ENCODE measurements at places on chromosomes 11 and 22.

GRCh38 chr11:132972565-132972964 is 559.7 kb downstream of the OPCML start:
- DNase-seq: no peak

DNA sequence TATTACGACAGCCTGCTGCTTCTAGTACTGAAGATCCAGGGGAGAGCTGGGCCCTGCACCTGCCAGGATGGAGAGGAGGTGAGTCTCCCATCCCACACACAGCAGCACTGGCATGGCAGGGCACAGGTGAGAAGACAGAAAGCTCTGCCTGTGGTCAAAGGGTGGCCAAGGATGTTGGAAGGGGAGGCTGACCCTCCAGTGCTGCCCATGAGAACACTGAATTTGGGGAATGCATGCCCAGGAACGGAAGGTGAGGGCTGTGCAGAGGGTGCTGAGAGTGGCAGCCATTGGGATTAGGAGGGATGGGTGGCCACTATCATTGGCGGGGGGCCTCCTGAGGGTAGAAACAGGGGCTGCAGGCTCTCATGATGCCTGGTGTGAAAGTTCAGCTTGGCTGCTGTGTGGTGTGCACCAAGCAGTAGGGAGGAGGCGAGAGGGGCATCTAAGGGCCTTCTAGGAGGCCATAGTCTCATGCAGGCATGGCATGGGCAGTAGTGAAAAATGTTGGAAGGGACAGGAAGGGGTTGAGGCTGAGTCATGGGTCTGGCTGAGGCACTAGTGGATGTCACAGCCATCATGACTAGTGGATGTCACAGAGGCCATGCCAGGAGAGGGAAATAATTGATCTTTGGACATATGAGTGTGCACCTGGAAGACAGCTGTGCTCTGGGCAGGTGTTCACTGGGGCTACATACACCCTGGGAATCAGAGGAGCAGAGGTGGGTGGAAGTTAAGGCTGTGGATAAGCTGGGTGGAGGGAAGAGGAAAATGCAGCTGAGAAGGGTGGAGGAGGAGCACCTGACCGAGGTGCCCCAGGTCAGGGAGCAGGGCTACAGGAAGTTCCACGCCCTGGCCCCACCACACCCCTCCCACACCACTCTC is 2.5 kb upstream of the LRRC74B start:
- DNase-seq: no peak

- peak; percentile 28 for DNase-seq
Observed at GRCh38 chr11:130434521-130435223, 6.3 kb upstream of the ADAMTS8 start.

DNA sequence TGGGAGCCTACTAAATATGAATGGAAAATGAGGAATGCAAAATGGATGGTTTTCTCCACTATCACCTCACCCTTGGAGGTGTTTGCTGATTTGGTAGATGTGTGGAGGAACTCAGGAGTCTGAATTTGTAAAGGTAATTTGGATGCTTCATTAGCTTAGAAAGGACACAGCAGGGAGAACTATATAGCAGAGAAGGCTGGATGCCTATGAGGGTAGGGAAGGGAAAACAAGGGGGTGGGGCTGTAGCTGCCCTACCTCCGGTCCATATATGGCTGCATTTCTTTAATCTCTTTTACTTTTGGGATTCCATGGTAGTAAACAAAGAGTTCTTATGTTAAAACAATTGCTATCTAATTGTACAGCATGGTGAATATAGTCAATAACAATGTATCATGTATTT is 4.8 kb upstream of the EHF start:
- DNase-seq: no peak

DNA sequence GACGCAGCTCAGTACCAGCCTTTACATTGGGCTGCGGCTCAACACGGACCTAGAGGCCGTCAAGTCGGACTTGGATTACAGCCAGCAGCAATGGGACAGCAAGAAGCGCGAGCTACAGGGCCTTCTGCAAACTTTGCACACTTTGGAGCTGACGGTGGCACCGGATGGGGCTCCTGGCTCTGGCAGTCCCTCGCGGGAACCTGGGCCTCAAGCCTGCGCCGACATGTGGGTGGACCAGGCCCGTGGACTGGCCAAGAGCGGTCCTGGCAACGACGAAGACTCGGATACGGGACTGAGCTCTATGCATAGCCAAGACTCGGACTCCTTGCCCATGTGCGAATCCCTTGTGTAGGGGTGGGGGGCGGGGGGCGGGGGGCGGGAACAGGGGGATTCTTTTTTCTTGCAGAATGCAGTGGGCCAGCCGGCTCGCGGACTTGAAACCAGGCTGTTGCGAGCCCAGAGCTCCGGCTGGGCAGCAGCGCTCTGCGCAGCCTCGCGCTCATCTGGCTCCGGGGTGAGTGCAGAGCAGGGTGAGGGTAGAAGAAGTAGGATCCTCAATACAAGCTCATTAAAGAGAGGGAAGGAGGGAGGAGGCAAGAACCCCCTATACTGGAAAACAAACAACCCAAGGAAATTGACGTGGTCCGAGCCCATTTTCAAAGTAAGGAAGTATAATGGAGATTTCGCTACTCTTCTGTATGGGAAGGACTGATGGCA is 1.8 kb downstream of the RASSF10 start:
- DNase-seq: no peak

- DNase-seq: no peak
Observed at GRCh38 chr11:199004-199581, 6.2 kb downstream of the SCGB1C1 start.

GRCh38 chr11:98564881-98565280 is 455.9 kb upstream of the CNTN5 start:
- DNase-seq: no peak

DNA sequence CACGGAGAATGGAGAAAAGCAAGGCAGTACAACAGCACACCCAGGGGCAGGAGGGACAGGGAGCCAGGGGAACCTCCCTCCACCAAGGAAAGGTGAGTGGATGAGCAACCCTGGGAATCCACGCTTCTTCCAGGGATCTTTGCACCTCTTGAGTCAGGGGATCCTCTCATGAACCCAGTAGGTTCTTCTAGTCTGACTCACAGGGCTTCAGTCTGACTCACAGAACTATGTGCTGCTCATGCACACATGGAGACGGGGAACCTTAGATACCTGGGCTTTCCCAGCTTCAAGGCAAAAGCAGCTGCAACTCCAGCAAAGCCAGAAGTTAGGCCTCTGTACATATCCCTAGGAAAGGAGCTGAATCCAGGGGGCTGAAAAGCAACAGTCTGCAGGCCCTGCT is 1021.4 kb upstream of the TENM4 start:
- DNase-seq: no peak
